SK-N-SH treated with all-trans-retinoic acid at 6 μM for 48 hours (cell line): ENCODE measurements at places on chromosomes 13 and 19.

DNA sequence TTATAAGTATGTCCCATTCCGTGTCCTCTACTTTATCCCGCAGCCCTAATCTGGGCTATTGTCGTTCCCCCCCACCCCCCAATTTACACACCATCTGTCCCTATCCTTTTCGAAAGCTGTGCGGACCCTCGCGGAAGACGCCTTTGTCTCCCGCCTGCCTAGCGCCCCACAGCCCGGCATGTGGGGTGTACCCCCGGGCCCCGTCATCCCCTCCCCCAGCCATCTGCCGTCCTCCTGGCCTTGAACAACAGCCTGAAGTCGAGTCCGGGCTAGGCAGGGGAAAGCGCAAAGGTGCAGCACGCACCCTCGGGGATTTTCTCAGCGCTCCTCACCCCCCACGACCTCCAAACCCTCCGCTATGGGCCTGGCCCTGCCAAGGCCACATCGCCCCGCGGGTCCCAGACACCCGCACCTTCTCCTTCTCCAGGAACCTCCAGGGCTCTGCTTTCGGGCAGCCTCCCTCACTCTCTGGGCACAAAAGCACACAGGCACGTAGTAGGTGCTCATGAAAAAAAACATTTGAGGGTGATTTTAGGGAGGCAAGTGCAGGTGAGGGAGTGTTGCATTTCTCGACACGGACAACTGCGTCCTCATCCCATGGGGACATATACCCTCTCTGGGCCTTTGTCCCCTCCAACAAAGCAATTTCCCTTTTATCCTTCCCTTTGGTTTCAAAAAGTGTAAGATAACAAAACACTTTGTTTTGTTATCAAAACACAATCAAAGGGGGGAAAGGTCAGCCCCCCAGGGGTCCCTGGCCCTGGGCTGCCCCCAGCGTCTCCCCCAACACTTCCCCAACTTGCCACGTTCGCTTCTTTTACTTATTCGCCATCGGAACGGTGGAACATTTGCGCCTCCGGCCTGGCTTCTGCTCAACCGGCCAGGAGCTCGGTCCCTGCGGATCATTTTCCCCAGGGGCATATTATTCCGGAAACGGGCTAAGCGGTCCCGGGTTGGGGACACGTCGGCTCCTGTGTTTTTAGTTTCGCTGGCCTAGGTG lies 16.4 kb downstream of the CCDC124 start:
- no peak for ATAC-seq

- ATAC-seq: no peak
These were observed 77.2 kb downstream of the ZC3H13 start for GRCh38 chr13:45975337-45975736.

DNA sequence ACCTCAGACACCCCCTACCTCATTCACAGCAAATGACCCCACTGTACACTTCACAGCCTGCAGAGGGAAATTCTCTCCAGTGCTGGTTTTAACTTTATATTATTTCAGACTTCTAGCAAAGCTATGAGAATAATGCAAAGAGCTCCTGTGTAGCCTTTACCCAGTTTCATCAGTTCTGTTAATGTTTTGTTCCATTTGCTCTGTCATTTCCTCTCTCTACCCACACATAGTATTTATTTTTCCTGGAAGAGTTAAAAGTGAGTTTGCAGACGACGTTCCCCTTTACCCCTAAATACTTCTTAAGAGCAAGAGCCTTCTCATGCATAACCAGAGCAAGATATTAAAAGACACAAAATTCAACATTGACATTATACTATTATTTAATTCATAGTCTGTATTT lies 49.9 kb upstream of the ADGRE1 start:
- no peak for ATAC-seq

- no peak for ATAC-seq
These were observed 2.6 kb downstream of the VMAC start for GRCh38 chr19:5907241-5907640.

DNA sequence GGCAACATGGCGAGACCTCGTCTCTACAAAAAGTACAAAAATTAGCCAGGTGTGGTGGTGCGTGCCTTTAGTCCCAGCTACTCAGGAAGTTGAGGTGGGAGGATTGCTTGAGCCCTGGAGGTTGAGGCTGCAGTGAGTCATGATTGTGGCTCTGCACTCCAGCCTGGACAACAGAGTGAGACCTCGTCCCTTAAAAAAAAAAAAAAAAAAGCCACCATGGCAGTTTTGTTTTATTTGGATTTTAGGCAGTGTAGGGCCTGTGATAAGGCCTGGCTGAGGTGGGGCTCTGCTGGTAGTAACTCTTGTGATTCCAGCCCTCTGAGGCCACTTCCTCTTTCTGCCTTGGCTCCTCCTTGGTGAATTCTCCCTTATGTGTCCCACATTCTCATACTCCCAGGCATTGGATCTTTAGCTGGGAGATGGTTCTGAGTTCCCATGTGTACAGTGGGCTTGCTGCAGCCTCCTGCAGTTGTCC lies 39.2 kb downstream of the GATAD2A start:
- peak; percentile 55 for ATAC-seq

DNA sequence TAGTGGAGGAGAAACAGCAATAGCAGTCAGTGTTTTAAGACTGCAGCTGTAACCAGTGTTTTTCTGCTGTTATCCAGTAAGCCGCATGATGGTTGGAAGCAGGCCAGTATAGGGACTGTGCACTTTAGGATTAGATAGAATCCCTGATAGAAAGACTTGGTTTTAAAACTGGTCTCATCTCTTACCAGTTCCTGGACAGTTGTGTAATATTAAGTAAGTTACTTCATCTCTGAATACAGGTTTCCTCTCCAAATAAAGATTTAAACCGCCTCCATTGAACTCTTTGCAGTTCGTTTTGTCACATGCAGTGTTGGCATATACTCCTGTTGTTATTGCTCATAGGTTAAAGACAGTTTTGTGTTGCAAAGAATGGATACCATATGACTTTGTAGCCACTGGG lies 25.6 kb downstream of the URI1 start:
- peak; percentile 31; the same call in 2 of the 3 replicates for ATAC-seq

DNA sequence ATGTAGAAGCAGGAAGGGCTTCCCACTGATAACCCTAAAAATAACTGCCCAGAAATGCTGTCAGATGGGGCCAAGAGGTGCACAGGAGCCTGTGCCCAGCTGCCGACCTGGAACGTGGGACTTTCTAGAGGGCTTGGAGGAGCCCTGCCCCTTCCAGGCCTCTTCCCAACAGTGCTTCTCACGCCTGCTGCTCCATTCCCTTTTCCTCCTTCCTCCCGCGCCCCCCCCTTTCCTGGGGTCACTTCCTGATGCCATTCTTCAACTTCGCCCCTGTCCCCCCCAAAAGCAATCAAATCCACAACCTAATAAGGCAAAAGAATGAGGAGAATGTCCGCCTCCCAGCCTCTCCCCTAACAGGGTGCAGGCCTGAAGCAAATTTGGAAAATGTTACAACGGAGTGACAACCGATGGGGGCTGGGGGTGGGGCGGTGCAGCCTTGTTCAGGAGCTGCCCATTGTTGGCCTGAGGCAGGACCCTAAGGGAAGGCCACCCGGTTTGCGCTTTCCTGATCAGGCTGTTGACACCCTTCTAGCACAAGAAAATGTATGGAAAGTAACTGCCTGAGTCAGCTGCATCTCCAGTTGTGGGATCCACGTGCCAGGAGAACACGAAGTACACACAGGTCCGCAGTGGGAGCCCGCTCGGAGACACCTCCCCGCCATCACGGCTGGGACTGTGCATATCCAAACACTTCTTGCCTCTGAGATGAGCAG lies 18.7 kb downstream of the ACTN4 start:
- ATAC-seq: peak; percentile 44

GRCh38 chr19:5951338-5951861 lies 26.5 kb downstream of the RANBP3 start:
- no peak for ATAC-seq

DNA sequence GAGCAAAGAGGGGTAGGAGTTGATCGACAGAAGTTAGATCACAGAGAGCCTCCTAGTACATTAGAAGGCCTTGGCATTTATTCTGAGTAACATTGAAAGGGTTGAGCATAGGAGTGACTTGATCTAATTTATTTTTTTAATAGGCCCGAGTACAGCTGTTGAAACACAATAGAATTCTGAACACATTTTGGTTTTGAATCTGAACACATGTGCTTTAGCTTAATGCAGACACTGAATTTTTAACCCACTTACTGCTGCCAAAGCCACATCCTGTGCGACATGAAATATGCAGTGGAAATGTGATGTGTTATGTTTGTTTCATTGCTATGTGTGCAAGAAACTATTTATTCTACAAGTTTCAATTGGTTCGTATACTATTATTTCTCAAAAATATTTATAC lies 1505.9 kb downstream of the PCDH9 start:
- ATAC-seq: no peak
